ENCODE measurements at places on chromosomes 5 and 9. TPM values are rescaled to one million over a fixed set of nuclear protein-coding genes. Genes with fewer than 3 reads are reported as not detected.

- peak; percentile 62 for DNase-seq
Measured at GRCh38 chr5:16889203-16889971, 46.7 kb downstream of the MYO10 start.

- no peak for DNase-seq
Measured at GRCh38 chr9:7033076-7034045, 275.6 kb downstream of the KDM4C start.

DNA sequence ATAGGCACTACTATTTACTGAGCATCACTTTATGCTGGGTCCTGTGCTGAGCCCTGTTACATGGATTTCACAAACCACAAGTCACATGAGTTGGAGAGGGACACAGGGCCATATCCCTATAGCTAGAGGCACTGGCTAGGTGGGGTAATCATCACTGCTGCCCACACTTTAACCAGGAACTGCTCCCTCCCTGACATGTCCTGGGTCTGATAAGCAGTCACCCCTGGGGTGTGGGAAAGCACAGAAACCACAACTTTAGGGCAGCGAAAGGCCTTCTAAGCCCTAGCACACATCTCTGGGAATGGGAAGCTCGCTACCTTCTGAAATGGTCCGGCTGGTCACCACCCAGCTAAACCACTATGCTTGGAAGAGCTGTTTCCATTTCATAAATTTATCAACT lies 15.0 kb downstream of the TBC1D2 start:
- DNase-seq: no peak

GRCh38 chr9:125973547-125973946 lies 226.4 kb downstream of the PBX3 start:
- no peak for DNase-seq

DNA sequence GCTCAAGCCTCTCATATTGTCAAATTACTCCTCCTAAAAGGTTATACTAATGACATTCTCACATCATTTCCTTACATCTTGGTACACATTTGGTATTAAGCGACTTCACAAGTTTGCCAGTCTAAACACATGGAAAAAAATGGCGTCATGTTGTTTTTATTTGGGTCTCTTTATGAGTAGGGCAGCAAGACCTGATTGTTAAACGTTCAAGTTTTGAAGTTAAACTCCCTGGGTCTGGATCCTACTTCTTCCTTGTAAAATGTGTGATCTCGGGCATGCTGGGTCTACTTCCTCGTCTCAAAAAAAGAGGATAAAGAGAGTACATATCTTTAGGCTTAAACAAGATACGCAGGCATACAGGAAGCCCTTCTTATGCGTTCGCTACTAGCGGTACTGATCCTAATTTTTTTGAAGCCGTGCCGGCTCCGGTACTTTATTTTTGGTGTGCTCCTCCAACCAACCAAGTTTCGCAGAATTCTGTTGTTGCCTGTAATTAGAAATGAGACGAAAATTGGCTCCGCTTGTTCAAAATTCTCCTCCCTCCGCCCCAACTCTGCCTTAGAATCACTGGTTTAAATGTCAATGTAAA lies 596 bp upstream of the CDC37L1 start:
- DNase-seq: no peak

GRCh38 chr9:36191290-36191645 lies 547 bp downstream of the CLTA start:
- DNase-seq: no peak

DNA sequence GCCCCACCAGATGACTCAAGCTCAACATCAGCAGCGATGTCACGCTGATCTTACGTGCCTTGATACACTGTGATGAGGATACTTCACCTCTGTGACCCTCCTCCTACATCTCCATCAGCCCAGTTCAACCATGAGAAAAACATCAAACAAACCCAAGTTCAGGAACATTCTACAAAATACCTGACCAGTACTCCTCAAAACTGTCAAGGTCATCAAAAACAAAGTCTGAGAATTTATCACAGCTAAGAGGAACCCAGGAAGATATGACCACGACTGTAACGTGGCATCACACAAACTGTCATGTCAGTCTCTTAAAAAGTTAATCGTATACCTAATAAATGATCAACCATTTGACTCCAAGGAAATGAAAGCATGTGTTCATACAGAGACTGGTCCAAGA lies 90.8 kb downstream of the COL23A1 start:
- no peak for DNase-seq

DNA sequence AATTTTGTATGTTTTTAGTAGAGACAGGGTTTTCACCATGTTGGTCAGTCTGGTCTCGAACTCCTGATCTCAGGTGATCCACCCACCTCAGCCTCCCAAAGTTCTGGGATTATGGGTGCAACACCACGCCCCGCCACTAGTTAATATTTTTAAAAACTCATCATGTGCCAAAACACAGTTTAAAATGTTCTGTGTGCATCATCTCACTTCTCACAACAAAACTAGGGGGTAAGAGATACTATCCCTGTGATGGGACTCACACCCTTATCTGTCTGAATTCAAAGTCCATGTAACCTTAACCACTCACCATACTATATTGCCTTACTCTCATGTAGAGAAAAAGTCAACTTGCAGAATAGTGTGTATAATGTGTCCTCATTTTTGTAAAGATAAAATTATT lies 2.6 kb downstream of the PKD2L2 start:
- DNase-seq: no peak

DNA sequence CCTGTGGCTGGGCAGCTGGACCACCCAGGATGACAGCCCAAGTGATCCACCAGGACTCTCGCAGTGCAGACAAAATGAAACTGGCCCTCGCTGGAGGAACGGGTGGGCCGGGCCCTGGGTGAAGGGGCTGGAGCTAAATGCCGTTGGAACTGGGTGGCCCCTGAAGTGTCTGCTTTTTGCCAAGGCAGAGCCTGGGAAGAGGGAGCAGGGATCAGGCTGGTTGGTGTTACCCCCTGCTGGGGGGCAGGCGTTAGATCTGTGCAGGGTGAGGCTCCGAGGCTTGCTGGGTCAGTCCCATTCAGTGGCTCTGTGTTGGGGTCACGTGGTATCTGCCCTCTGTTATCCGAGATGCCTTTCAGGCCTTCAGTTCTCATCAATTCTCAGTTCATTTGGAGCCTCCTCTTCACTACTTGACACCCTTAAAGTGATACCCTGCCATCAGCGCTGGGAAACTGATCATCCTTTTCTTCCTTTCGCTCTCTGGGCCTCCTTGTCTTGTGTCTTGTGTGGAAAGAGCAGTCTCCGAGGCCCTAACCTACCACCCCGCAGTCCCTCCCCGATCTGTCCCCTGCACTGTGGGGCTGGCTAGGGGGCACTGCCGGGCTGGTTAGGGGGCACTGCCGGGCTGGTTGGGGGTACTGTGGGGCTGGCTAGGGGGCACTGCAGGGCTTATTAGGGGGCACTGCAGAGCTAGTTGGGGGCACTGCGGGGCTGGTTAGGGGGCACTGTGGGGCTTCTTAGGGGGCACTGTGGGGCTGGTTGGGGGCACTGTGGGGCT lies 37.3 kb downstream of the COL5A1 start:
- no peak for DNase-seq

GRCh38 chr9:91818225-91818585 lies 131.8 kb downstream of the ROR2 start:
- DNase-seq: no peak

DNA sequence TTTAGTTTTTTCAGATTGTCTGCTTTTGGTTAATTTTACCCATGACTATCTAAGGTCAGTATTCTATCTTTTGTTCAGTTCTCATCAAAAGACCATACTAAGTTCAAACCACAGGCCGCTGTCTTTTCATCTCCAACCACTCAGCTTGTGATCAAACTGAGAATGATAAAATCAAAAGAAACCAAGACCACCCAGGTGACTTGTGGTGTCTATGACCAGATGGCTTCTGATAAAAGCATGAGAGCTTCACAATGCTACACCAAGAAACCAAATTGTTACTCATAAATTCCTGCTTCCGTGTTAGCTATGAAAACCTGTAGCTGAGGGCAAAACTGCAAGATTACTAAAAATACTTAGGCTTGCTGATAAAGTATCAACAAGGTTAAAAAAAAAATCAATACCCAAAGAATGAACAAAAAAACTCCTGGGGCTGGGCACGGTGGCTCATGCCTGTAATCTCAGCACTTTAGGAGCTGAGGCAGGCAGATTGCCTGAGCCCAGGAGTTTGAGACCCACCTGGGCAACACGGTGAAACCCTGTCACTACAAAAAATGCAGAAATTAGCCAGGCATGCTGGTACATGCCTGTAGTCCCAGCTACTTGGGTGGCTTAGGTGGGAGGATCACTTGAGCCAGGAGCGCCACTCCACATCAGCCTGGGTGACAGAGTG lies 25.8 kb upstream of the GPX8 start:
- DNase-seq: no peak

GRCh38 chr9:76607730-76608436 lies 148.9 kb downstream of the GCNT1 start:
- no peak for DNase-seq

- DNase-seq: no peak
Measured at GRCh38 chr9:99087462-99087861, 17.5 kb upstream of the TGFBR1 start.

GRCh38 chr5:130227699-130228098 lies 323.4 kb downstream of the CHSY3 start:
- no peak for DNase-seq

GRCh38 chr5:34803974-34804732 lies 34.8 kb upstream of the TTC23L start:
- no peak for DNase-seq

DNA sequence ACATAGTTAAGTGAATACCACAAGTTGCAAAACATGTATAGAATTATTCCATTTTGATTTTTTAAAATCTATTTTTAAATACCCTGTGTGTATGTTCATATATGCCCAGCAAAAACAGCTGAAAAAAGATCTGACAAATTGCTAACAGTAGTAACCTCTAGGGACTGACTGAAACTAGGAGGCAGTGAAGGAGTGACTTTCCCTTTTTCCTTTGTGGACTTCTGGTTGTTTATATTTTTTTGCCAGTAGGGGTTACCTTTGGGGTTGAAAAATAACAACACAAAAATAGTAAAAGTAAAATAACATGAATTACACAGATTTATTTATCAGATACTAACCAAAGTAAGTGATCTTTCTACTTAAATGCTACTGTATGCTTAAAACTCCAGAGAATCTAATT lies 2.9 kb downstream of the MEGF9 start:
- no peak for DNase-seq

DNA sequence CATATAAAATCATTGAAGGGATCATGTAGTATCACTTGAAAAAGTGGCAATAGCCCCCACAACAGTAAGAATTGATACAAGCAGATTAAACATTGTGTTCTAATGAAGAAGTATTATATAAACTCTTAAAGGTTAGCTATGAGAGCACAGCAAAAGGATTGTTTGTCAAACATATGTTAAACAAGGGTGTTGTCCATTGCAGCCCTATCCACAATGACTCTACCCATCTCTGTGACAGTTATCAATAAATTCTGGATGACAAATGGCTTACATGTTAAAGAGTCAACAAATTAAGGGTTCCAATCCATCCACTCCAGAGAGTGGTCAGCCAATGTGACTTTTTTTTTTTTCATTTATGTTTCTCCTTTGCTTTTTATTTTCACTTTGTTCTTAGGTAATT lies 238.7 kb downstream of the SEMA5A start:
- no peak for DNase-seq

GRCh38 chr5:39640552-39640951 lies 215.8 kb upstream of the DAB2 start:
- DNase-seq: no peak

GRCh38 chr9:38361473-38361850 lies 31.0 kb upstream of the ALDH1B1 start:
- DNase-seq: no peak

- DNase-seq: no peak
Measured at GRCh38 chr5:85140471-85140870, 755.8 kb upstream of the EDIL3 start.

GRCh38 chr5:89449392-89450148 lies 566.6 kb upstream of the MEF2C start:
- DNase-seq: no peak

DNA sequence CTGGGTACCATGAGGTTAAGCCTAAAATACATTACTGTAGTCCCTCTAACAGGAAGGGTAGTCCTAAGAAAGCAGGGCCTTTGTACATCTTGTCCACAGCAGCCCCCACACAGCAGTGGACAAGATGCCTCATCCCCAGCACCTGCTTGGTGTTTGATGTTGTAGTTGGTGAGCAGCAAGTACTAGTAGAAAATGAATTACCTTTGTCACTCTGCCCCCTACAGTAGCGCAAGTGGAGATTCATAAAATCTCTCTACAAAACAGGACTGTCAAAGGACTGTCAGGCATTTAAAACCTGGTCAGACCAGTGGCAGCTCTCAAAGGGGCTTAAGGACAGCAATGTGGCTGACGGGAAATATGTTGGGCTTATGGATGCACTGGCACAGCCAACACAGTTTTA lies 122.5 kb downstream of the TMEM174 start:
- no peak for DNase-seq

GRCh38 chr9:4206718-4207117 lies 93.2 kb downstream of the GLIS3 start:
- DNase-seq: no peak

DNA sequence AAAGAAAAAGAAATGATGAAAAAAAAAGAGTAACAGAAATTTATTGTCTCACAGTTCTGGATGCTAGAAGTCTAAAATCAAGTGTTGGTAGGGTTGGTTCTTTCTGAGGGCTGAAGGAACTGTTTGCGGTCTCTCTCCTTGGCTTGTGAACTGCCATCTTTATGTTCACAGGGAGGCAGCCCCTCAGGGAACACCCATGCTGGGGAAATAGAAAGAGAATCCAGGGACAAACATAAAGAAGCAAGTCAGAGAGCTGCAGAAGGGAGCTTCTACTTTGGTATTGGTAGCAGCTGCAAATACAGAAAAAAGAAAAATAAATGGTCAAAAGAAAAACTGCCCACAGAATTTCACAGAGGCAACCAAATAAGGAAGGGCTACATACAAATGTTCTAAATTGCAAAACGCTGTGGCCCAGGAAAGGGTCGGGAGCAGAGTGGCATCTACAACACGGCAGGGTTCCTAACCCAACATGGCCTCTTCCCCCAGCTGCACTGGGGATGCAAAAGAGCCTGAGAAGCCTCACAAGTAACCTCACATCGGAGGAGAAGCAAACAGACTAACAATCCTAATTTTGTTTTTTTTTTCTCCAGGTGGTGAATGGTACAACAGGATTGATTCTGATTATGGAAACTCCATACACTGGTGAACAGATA lies 37.4 kb downstream of the ELOVL7 start:
- DNase-seq: no peak

GRCh38 chr5:160799184-160799583 lies 52.8 kb downstream of the ATP10B start:
- DNase-seq: no peak

Gene COL27A1
- 52.3 TPM for polyA plus RNA-seq

Gene FOXD4L5
- polyA plus RNA-seq: 0.13 TPM

Gene ROR2
- 19.4 TPM for polyA plus RNA-seq

Gene NOP16
- 23.7 TPM for polyA plus RNA-seq

Gene EPB41L4A
- polyA plus RNA-seq: 15.4 TPM

Gene PDE4D
- 18.1 TPM for polyA plus RNA-seq

Gene FGF18
- polyA plus RNA-seq: 6.8 TPM

Gene HRH2
- 2.9 TPM for polyA plus RNA-seq

Data from left renal pelvis (tissue), 4 donors.